ENCODE measurements at places on chromosomes 1 and 21.

DNA sequence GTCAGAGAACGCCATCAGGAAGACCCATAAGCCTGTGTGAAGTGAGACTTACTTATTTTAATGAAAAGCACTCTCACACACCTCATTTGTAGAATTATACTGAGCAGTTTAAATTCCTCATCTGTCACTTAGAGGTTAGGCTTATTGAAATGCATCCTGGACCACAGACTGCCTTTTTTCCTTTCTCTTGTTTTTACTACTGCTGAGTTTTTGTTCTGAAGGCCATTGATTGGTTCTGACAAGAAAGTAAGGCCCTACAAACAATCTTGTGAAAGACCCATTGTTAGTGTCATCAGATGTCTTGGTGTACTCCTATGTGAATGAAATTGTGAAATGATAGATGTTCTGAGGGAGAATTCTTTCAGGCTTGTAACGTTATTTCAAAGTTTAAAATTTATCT lies 1343.3 kb upstream of the ADGRL2 start:
- no peak for DNase-seq

DNA sequence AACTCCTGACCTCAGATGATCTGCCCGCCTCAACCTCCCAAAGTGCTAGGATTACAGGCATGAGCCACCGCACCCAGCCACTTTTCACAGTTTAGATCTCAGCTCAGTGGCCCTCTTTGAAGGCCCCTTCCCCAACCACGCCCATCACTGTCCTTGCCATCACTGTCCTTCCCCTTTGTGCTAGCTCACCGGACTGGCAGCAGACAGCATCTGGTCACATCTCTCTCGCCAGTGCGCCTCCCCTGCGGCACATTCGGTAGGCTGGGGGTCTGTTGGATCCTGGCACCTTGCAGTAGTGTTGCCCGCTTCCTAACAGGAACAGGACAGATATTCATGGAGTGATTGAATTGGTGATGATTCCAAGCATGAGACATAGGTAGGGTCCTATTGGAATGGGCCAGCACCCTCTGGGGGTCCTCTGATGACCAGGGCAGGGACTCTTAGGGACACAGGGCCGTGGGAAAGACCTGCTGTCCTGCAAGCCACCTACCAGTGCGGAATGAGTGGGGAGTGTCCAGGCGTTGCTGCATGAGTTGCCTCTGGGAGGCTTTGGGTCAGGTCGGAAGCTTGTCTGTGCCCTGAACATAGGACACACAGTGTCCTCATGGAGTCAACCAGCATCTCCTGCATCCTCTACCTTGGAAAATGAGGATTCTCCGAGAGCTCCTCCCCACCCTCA lies 178.8 kb upstream of the VAMP3 start:
- no peak for DNase-seq

- no peak for DNase-seq
These were observed 313.1 kb upstream of the TMPRSS15 start for GRCh38 chr21:18716578-18717138.

DNA sequence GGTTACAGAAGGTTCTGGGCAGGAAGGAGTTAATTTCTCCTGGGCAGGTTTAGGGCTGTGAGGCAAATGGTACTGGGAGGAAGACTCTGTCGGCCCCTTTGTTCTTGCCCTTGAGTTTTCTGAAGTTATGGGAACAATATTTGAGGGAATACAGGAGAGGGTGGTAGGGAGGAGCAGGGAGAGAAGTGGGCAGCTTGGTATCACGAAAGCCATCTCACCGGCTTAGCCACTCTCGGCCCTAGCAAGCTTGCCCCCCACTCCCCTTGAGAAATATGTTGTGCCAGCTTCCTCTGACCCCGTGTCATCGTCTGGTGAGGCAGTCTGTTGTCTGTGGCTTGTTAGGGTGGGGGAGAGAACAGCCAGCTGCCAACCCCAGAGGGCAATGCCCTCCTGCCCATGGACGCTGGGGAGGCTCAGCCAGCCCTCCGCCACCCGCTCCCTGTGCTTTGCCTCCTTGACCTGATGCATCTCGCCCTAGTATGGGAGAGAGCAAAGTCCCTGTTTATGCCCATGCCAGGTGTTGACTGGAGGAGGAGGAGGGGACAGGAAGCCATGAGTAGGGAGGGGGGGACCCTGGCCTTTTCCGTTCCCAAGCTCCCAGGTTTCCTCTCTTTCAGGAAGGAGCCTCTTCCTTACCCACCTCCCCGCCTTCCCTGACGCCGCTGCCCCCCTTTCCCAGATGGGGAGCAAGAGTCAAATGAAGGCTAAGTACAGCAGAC lies 1.2 kb downstream of the EFNA1 start:
- DNase-seq = no peak

Data from stimulated activated CD4-positive, alpha-beta T cell treated with anti-CD3 and anti-CD28 coated beads, Interleukin-15, amount 100 ng/mL, for 1 hour (primary cell).